ENCODE measurements at places on chromosomes 5 and 9.

DNA sequence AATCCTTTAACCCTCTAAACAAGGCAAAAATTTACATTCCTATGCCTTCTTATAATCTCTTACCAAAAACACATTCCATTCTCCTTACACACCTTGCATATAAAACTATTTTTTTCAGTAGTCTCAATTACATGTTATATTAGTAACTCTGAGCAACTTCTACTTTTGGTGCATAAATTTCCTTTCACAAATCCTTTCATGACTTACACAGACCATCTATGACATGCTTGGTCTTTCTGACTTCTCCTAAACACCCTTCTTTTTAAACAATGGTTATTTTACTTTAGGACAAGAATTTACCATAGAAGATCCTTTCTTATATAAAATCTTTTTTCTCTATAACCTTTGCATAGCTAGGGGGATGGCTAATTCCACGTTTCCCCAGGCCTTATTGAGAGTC, 208.0 kb upstream of the ARRDC3 start:
- DNase-seq = no peak

- DNase-seq = peak; percentile 16
Observed at GRCh38 chr5:61167382-61167781, 5.1 kb upstream of the SMIM15 start.

GRCh38 chr9:138111607-138112006, 234.0 kb downstream of the CACNA1B start:
- no peak for DNase-seq

DNA sequence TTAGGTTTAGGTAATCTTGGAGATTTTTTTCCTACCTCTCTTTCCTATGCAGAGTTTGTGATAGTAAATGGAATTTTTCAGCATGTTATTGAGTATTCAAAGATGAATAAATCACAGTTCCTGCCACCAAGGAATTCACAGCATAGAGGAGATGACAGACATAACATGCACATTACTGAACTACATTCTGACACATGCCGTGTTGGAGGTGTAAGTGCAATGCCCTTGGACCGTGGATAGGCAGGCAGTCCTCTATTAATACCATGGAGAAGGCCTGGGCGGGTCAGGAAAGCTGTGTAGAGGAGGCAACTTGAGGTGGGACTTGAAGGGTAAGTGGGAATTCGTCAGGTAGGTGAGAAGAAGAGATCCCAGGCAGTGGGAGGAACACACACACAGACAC, 43.9 kb downstream of the MCCC2 start:
- no peak for DNase-seq

DNA sequence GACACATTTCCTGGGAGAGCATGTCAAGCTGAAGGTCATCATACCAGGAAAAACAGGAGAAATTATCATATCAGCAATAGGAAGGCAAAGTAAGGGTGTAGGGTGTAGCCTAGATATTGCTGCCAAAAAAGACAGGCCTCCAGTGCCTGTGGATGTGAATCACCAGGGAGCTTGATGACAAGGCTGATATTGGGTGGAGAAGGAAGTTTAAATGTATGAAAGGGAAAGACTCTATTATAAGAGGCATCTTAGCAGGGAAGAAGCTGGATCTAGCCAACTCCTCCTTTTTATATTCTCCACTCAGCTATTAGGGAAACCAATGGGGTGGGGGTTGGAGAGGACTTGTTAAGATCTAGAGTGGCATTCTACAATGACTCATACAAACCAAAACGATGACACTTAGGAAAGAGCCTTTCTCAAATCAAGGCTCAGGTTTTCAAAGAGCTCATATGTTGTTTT, 13.4 kb upstream of the TXNDC8 start:
- peak; percentile 48 for DNase-seq

DNA sequence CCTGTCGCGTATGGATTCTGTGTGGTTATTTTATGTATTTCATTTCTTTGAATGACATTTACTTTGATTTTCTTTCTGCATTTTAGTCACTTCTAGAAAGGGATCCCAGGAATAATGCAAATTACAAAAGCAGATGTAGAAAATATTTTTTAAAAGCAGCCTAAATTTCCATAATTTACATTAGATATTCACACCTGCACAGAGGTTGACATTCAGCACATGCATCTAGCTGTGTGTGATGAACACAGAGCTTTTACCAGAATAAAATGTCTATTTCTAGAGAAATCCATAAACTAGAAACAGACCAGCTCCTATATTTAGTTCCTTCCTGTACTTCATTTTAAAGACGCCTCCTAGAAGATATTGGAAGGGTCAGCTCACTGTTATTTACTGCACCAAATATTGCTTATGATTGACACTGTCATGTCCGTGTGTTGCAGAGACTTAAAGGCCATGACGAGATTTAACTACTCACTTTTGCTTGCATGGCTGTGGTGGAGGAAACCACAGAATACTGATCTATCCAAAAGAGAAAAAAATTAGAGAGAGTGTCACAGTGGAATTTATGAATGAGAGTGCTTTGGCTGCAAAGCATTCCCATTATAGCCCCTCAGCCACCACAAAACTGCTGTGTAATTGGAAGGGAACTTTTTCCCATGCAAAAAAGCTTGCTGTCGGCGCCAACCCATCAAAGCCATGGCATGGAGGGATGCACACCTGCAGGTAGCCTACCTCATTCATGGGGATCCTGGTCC, 58.1 kb downstream of the EBF1 start:
- no peak for DNase-seq

DNA sequence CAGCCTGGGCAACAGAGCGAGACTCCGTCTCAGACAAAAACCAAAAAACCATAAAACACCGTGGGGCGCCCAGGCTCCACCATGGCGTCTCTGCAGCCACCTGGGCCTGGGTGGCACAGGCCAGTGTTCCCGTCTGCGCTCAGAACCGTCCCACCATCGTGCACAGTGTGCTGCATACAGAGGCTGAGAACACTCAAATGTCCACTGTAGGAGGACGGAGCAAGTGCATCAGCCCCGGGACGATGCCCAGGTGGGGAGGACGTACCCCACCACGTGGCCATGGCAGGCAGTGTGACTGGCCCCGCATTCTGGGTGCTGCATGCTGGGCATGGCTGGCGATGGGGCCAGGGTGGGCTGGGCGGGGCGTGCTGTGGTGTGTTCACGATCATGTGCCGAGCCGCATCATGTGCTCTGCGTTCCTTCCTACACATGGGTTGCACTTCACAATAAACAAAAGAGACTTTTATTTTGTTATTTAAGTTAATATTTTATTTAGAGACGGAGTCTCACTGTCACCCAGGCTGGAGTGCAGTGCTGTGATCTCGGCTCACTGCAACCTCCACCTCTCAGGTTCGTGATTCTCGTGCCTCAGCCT, 37.8 kb downstream of the EXD3 start:
- DNase-seq = no peak

GRCh38 chr5:135269931-135270421, 129.1 kb downstream of the MACROH2A1 start:
- DNase-seq = peak; percentile 69

- no peak for DNase-seq
Observed at GRCh38 chr9:34070606-34071324, 22.1 kb upstream of the UBAP2 start.

- DNase-seq = peak; percentile 50
Observed at GRCh38 chr9:88733651-88734421, 198.9 kb downstream of the NXNL2 start.

GRCh38 chr5:125870256-125870655, 553.0 kb upstream of the GRAMD2B start:
- DNase-seq = peak; percentile 17

GRCh38 chr9:78248635-78249034, 12.8 kb downstream of the CEP78 start:
- no peak for DNase-seq

- no peak for DNase-seq
Observed at GRCh38 chr9:19429595-19429994, 20.8 kb downstream of the ACER2 start.

GRCh38 chr5:140303966-140304365, 1.1 kb upstream of the PFDN1 start:
- DNase-seq = no peak

GRCh38 chr5:111704452-111705085, 52.4 kb downstream of the NREP start:
- DNase-seq = no peak

DNA sequence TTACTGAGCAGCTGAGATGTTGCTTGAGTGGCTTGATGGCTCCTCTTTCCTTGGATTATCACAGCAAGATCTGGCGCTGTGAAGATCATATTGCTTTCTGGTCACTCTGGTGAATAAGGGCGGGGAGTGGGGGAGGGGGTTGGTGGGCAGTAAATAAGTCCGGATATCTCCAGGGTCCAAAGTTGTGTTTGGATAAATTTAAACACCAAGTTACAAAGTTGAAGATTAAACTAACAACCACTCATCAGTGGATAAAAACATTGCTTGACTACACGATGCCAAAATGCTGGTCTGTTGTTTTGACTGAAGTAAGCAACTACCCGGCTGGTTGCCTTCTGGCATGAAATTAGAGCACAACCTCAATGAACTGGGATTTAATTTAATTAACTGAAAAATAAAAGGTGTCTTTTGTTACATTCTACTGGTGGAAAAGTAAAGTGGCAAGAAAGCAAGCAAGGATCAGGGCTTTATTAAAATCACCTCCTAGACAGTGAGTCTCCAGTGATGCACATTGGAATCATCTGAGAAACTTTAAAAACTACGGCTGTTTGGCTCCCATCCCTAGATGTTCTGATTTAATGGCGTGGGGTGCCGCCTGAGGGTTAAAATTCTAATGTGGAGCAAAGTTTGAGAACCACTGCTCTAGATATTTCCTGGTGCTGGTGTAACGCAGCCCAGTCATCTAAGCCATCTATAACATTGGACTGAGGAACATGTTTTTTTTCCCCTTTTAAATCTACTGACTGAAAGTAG, 86.7 kb upstream of the AGXT2 start:
- no peak for DNase-seq

DNA sequence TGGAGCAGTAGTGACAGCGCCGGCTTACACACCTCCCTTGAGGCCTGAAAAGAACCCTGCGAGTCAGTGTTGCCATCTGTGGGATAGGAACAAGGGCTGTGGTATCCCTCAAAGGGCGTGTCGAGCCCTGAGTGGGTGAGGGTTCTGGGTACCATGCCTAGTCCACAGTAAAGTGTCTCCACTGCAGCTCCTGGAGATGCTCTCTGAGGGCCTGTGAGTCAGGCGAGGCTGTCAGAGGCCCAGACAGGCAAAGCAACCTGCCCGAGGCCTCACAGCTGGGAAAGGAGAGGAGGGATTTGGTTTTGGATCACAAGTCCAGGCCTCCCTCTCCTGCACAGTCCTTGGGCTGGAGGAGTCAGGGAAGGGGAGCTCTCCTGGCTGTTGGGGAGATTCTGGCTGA, 6.1 kb downstream of the PRRX2 start:
- DNase-seq = no peak

DNA sequence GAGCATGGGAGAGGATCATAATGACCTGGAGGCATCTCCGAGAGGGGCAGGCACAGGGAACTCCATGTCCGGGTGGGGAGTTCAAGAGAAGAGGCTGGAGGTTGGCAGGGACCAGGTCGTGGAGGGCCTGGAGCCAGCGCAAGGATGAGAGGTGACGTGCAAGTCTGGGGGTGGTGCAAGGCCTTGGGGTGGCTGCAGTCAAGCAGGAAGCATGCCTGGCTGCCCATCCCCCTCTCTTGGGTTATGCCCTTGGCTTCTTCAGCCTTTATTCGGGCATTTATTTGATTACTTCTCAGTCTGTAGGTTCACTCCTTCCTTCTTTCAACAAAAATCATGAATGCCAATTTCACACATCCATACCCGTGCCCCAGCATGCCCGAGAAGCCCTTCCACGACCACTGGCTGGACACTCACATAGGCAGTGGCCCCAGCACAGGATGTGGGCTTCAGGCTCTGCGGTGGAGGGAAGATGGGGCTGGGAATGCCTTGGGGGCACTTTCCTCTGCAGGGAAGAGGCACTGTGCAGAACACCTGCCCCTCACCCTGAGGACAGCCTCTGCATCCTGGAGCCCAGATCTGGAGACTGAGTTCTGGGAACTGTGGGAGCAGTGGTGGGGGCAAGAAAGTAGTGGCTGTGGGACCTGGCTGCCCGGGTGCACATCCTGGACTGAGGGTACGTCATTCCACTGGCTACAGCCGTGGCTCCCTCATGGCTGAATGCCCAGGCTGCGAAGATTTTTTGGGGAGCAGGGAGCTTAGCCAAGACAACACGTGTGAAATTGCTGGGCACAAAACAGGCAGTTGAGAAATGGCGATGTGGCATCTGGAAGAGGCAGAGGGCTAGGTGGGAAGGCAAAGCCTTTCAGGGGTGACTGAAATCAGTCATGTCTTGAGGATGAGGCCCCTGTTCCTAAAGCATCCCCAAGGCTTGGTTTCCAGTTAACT, 38.6 kb downstream of the CRB2 start:
- no peak for DNase-seq

DNA sequence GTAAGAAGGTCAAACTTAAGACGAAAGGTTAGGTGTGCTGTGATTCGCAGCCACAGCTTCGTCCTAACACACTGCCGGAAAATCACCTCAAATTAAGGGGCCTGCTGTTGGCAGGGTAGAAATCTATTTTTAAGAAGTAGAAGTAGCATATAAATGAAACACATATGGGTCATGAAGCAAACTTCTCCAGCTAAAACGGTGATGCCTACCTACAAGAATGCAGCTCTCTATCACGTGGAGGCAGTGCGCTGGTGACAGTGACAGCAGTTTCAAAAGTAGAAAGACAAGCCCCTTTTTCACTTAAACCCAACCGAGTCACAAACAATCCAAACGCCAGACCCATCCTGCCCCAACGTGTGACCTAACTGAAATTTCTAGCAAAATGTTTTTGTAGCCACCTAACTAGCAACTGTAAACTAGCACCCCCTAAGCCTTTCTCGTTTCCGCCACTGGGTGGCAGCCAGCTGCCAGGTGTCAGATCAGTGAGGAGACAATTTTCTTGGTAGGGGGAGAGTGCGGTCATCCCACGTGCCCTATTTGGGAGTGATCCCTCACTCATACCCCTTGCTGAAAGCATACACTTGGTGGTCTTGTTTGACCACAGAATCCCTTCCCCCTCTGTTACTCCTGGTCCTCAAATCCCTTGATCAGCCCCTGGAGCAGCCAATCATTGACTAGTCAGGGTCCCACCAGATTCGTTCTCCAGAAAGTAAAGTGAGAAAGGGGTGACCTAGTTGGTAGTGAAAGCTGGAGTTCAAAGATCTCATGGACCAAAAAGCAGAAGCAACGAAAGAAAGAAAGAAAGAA, 71.8 kb upstream of the MAMDC2 start:
- DNase-seq = no peak

- no peak for DNase-seq
Observed at GRCh38 chr5:66498791-66499207, 97.4 kb upstream of the MAST4 start.

Data from GM04504 (cell line).